ENCODE measurements at places on chromosomes 3 and 15.
A peak's percentile ranks its signal among the peaks of the same experiment; 100 is the strongest.

DNA sequence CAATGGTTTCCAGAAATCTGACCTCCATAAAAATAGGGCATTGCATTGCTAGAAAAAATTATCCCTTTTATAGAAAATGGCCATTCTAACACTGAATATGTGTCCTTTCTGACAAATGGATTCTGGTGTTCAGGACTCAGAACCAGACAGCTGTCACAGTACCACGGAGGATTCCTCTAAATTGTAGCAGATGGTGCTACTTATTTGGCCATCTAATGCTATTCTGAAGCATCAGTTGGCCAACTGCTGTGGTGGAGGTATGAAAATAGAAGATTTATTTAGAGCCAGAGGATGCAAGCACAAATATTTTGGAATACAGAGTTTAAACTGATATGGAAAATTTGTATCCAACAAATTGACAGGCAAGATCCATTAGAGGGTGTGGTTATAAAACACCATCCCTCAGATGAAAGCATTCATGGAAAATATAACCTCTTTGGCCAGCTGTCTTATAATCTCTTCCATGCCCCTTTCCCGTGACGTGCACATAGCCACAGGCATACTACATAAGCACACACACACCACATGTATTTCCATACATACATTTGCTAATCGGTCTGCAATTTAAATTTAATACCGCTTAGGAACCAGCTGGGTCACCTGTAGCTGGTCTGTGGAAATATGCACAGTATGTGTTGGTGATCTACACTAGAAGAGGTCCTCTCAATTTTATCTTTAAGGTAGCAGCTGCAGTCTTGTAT is 302.7 kb upstream of the KCNMB2 start:
- DNase-seq = no peak

DNA sequence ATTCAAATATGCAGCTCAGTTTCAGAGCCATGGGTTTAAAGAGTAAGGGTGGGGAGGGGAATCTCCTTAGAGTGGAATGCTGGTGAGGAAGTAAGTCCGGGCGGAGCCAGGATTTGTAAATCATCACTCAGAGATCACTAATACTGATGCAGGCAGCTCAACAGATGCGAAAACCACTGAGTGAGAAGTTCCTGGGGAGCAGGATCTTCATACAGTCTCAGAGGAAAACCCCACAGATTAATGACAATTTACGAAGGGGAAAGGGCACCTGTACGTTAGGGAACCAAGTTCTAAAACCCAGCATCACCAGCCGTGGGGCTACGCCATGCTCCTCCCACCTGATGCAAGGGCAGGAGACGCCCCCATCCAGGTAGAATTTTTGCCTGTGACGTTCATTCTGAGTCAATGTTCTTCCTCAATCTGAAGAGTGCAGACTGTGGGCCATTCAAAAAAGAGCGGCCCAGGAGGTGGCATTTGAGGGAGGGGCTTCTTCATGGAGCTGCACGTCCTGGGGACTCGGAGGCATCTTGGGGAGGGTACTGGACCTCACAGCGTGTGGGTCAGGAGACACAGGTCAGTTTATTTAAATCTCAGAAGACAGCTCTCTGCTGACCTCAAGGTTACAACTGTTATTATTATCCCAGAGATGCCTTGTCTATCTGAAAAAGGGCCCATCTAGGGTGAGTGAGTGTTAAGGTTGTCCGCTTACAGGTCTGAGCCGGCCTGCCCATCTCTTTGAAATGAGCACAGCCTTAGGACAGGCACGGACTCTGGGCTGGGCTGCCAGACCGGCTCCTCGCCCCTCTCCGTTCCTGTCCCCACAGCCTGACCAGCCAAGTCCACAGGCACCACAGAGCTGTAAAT is 228.0 kb downstream of the XXYLT1 start:
- DNase-seq = no peak

DNA sequence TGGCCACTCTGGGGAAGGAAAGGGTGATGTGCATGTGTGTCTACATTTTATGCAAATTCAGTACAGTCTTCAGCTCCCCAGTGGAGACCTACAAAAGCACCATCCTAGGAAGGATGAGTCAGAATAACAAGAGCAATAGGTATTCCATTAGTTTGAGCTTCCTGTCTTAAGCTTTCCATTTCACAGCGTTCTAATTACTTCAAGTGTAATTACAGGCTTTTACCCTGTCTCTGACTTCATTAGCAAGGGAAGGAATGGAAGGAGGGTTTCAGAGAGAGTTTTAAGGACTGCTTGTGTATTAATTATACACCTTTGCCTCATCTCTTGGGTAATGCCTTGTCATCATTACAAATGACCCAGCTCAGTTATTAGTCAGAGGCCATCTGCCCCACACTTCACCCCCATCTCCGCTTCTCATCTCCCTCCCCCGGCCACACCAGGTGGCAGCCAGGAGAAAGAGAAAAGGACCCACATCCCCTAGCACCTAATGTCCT is 202.8 kb upstream of the MRPL3 start:
- DNase-seq = no peak

DNA sequence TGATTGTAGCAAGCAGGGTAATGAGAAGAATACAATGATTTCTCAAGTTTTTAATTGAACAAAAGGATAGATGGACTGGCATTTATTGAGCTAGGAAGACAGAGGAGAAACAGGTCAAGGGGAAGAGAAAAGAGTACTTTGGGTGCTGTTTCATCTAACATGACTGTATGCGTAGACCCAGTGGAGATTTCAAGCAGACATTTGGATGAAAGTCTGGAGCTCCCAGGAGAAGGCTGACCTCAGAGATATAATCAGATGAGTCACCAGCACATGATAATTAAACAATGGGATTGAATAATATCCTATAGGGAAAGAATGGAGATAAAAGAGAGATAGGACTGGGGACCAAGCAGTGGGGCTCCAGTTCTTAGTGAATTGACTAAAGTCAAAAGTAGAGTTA is 194.9 kb downstream of the ARRDC4 start:
- no peak for DNase-seq

GRCh38 chr3:47159820-47160219 is 4.1 kb downstream of the SETD2 start:
- DNase-seq = no peak

DNA sequence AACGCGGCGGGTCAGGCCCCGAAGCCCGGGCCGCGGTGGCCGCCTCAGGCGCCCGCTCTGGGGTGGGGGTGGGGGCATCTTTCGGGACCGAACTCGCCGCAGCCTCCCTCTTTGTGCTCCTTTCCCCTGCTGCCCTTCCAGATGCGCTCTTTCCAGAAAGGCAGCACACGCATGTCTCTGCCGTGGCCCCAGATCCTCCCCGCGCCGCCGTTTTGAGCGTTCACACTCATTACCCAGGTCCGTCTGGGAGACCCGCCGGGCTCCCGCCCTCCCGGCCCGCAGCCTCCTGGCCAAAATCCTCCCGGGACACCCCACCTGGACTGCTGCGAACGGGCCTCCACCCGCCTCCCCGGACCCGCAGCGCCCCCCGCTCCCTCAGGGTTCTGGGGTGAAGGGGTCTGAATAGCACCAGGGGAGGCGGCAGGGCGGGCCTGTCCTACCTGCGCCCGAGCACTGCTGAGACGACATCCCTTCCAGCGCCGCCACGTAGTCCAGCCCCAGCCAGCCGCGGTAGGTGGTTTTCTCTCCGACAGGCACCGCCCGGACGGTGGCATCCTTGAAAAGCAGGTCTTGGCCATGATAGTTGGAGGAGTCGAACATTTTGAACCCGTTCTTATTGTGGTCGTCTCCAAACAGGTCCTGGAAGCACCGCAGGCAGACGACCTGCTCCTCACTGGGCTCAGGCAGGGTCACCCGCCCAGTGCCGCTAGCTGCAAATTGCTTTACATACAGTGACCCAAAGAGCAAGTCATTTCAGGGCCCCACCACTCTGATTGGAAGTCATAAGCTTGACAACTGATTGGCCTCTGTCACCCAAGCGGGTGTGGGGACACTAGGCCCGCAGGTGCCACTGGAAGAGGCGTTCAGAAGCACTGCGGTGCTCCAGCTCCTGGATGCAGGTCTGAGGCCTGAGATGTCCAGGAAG is 25.9 kb downstream of the MELTF start:
- DNase-seq = peak; percentile 62

DNA sequence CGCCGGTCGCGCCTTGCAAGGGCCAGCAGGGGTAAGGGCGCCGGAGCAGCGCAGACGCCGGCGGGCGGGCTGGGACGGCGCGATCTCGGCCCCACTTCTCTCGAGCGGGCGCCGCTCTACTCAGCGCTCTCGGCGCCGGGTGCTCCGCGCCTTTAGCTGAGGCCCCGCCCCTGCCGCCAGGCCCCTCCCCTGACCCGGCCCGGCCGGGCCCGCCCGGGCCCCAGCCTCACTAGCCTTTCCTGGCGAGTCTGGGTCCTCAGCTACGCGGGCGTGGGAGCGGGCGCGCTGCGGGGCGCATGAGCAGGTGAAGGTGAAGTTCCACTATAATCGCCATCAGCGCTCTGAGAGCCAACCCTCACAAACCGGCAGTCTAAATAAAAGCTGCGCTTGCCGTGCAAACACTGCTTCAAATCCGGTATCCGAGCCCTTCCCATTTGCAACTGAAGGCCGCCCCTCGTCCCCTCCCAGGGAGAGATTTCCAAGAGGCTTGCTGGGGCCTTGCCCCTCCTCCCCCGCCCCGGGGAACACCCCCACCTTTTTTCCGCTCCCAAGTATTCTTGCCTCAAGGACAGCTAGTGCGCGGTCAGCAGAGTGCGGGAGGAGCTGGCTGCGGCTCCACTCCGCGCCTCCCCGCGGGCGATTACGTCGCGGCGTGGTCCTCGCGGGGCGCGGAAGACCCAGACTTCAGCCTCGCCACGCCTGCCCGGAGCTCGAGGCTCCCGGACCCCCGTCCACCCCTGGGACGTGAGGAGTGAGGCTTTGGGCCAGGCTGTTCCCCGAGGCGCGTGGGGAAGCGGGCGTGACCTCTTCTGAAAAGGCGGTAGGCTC is at the start of gene RPP25:
TSS of gene RPP25 (minus strand) at position 125 of the 828 bp plus-strand sequence. CDS start 189 bp downstream, outside the sequence.
- DNase-seq = peak; percentile 83

GRCh38 chr3:169475576-169475975 is 187.9 kb downstream of the MECOM start:
- DNase-seq = no peak

DNA sequence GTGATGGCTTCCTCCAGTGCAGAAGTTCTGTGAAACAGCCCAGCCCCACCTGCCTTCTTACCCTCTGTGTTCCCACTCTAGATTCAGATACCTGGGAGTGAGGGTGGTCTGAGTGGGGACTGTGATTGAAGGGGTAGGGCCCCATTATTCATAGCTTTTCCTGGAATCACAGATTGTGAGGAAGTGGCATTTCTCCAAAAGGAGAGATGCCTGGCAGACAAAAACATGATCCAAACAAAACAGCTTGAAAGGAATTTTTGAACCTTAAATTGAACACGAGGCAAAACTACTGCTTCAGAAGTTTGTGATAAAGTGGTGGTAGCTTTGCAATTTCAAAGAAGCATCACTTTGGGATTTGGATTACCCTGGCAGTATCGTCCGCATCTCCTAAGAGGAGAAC is 29.2 kb upstream of the NEO1 start:
- no peak for DNase-seq

DNA sequence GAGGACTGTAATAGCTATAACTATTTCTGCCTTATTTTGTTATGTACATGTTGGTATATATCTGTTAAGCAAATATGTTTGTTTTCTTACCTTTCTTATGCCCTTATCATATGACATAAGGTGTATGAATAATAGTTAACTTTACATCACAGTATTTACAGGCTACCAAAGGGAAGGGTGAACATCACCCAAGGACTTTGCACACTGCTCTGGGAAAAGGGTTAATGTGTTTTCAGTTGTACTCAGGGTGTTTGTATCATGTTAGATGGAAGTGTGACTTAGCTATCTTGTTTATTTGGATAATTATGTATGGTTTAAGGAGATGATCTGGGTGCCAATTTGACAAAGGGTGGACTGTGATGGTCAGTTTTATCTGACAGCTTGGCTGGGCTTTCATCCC is 60.3 kb downstream of the LSM3 start:
- DNase-seq = no peak

- no peak for DNase-seq
Observed at GRCh38 chr15:61116825-61117224, 112.3 kb downstream of the RORA start.

DNA sequence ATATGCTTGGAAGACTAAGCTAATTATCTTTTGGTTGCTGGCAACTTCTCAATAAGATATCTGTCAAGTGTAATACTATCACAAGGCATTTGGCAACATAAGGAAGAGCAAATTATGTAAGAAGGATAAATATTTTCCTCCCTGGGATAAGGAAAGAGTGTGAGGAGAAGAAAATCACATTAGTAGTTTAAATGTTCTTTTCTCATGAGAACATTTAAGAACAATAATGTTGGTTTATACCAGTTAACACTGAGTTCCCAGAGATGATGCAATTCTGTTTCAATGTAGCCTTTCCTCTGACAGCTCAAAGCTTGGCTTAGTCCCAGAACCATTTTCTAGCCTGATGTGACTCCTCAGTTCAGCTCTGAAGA is 66.1 kb upstream of the NPHP3 start:
- no peak for DNase-seq

DNA sequence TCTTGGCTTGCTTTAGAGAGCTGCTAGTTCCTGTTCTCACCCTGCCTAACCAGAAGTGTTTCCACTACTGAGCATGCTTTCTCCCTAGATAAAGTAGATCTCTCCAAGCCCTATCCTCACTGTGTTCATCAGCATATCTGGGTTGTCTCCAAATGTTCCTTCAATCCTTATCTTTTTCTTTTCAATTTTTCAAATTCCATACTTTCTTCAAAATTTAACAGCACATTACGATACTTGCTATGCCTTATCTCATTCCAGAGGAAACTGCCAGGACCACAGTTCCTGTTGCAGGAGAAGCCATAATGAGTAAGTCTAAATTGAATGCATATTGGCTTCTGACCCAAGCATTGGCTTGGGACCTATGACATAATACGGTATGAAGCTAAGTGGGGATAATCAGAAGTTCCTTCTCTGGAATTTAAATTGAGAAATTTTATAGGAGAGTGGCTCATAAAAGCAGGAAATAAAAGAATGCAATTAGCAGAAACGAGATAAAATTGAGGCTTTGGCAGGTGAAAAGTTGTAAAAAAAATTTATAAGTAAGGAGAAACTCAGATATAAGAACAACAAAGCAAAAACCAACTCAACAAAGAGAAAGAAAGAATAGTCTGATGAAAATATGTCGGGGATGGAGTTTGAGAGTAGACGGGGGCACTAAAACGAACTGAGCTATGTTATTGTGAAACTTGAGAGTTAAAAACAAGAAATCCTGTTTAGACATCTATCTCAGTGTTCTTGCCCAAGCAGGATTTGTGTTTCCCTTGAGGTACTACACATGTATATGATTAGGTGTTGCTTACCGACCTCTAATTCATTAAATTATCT is 631.7 kb upstream of the CCDC54 start:
- DNase-seq = no peak

GRCh38 chr3:113623324-113623723 is 73.1 kb downstream of the USF3 start:
- DNase-seq = no peak

DNA sequence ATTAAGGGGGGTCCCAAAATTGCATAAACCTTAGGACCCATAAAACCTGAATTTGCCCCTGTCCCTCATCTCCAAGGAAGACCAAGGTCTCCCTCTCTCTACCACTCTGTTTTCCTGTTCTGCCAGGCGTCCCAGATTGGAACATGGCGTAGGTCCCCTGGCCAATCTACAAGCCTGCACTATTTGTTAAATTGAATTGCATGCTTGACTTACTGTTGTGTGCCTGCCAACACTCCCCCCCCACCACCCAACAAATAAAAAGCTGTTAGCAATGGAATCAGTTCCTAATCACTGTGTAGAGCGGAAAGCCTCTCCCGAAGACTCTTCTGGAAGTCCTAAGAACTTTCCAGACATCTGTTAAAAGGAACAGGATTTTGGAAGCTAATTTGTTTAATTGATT is 11.7 kb downstream of the CTXND1 start:
- DNase-seq = no peak
